Right lung (tissue), 10 donors: ENCODE measurements at places on chromosomes 12 and 14.
A peak's percentile ranks its signal among the peaks of the same experiment; 100 is the strongest.

- no peak for DNase-seq
Observed at GRCh38 chr12:117674313-117674712, 294.5 kb downstream of the KSR2 start.

DNA sequence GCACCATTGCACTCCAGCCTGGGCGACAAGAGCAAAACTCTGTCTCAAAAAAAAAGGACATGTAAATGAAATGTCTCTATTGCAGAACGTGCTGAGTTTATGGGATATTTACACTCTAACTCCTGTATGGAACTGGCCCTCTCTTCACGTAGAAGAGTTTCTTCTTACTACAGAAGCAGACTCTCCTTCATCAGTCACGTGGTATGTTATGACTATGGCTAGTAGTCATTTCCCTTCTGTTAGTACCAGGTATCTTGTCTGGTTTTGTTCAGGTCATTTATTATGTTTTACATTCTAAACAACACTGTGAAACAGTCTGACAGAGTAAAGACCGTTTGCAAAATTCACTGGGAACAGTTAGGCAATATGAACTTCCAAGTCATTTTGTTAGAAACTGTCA is 20.3 kb downstream of the KNTC1 start:
- no peak for DNase-seq

- no peak for DNase-seq
Observed at GRCh38 chr14:90274808-90275457, 18.6 kb downstream of the PSMC1 start.

GRCh38 chr12:130847112-130847511 is 8.1 kb upstream of the STX2 start:
- no peak for DNase-seq

- DNase-seq = no peak
Observed at GRCh38 chr12:104317538-104318210, 14.1 kb downstream of the EID3 start.

DNA sequence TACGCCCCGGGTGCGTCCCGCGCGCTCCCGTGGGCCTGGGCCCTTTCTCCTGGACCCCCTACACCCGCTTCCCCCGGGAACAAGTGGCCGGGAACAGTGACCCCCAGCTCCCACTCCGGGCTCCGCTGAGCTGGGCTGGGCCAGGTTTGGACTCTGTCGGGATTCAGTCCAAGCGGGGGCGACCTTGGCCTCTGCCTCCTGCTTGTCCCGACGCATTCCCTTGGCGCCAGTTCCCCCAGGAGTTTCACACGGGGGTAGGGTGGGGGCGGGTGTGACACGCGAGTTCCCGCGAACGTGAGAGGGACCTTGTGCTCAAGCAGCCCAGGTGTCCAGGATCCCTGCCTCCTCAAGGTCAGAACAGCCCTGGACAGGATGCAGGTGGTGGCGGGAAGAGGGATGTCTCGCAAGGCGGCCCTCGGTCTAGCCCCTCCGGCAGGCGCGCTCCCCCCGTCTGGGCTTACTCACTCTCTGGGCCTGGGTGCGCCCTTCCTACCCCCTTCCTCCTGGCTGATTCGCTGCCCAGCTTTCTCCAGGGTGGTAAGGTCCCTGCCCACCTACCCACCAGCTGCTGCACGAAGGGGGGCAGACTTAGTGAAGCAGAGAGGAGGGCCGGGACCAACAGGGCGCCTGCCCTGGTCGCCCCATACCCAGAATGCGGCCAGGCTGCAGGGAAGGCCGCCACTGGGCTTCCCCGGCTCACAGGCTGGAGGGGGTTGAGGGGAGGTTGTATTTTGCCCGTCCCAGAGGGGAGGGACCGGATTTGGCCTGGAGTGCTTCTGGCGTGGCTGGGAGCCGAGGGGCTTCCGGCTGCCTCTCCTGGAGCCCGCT is 862 bp downstream of the CRIP2 start:
- peak; percentile 75 for DNase-seq

DNA sequence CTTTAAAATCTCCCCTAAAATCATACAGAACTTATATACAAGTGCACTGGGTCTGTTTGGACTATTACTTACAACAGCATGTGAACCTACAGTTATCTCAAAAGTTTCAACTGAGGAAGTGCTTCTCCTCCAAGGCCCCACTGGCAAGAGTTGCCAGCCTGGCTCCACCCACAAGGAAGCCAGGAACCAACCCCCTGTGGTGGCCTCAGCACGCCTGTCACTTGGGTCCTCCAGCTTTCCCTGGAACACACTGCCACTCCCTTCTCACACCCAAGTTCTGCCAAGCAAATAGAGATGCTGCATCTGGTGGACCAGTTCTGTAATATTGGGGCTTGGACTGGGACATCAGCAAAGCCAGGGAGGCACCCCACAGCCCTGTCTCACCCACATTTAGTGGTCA is 115.4 kb downstream of the GCH1 start:
- no peak for DNase-seq

- DNase-seq = no peak
Observed at GRCh38 chr14:44286201-44286600, 220.9 kb downstream of the FSCB start.

GRCh38 chr14:94382099-94382715 is 6.2 kb downstream of the SERPINA1 start:
- no peak for DNase-seq

DNA sequence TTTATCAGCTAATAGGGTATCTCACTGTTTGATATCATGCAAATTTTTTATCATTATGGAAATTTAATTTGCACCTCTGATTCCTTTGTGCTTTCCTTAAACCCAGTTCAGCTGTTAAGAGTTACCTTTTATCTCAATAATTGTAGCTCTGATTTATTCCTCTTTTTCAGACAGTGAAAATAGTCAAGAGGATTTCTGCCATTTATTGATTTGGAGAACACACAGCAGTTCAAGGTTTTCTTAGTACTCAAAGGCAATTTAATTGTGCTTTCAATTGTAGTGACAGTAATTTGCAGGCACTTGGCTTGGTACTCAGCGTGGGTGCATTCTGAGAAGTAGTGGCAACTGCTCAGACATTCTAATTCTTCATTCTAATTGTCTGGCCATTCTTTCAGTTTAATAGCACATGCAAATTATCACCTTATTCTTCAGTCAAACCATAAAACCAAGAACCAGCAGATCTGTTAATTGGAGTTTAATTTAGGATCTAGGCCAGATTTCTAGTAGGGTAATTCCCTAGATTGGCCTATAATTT is 709.3 kb downstream of the RPS29 start:
- no peak for DNase-seq

- DNase-seq = no peak
Observed at GRCh38 chr14:96105926-96106441, 66.8 kb downstream of the C14orf132 start.

- DNase-seq = no peak
Observed at GRCh38 chr14:68712703-68713370, 80.0 kb downstream of the ZFP36L1 start.

- DNase-seq = no peak
Observed at GRCh38 chr12:120495186-120495730, 655 bp upstream of the DYNLL1 start.

DNA sequence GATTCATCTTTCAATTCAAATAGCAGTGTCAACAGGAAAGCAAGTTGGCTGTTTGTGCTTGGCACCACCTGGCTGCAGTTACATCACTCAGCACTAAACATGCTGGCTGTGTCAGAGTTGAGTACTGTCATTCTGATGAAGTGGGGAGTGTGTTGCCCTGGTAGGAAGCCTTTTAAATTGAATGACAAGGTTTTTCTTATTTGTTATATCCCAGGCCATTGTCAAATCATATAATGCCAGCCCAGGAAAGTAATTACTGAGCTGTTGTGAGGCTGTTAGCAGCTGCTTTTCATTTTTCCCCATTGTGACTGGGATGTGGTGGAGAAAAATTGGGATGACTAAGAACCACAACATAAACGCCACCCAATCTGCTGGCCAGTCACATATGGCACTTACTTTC is 106.5 kb upstream of the PRKD1 start:
- DNase-seq = no peak

DNA sequence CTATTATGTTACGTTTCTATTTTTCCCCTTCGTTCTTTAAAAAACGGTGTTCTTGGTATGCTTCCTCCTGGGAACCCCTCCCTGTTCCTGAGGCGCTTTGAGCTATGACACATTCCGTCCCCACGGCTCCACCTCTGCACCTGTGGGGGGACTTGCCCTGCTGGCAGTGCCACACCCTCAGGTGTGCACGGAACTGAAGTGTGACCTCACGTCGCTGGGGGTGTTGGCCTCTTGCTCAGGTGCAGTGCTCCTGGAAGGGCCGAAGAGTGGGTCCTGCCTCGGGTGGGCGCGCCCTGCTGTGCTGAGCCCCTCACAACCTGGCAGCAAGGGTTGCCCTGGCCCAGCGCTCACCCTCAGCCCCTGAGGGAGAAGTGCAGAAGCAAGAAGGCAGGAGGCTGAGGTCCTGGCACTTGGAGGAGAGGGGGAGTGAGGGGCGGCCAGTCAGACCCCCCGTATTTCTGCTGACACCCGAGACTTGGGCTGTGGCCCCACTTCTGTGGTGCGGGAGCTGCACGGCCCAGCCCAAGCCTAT is 4.9 kb downstream of the AMN start:
- no peak for DNase-seq

DNA sequence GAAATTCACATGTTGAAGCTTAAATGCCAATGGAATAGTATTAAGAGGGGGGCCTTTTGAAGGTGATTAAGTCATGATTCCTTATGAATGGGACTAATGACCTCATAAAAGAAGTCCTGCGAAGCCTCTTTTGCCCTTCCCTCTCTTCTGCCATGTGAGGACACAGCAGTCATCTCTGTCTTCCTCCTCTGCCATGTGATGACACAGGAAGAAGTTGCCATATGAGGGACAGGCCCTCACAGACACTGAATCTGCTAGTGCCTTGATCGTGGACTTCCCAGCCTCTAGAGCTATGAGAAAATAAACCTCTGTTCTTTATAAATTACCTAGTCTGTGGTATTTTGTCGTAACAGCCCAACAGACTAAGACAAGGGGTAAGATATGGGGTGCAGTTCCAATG is 100.7 kb downstream of the VCPKMT start:
- no peak for DNase-seq

DNA sequence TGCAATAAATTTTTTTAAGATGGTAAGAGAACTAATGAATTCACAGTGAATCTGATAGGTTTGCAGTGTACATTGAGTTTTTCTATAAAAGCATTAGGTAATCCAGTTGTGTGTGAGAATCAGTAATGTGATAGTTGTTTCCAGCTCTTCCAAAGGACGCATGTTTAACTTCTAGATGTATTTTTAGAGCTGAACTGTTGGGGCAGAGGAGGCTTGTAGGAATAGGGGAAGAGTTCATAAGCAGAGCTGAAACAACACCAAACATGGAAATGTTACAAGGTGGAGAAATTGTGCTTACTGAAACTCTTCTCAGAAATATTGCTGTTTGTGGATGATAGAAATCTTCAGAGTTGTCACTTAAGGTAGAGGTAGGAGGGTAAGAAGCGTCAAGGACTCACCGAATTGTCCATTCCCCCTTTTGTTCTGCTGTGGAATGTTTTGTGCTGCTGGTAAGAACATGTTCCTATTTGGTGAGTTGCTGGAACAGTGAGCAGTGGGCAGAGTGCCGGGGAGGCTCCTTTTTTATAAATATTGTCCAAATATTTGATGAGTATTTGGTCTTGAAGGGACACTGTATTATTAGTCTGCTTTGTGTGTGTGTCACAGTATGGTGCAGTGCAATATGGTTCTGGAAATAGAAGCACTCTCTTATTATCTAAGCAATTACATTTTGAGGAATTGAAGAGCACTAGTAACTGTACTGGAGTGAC is 76.7 kb downstream of the ANO6 start:
- DNase-seq = no peak

DNA sequence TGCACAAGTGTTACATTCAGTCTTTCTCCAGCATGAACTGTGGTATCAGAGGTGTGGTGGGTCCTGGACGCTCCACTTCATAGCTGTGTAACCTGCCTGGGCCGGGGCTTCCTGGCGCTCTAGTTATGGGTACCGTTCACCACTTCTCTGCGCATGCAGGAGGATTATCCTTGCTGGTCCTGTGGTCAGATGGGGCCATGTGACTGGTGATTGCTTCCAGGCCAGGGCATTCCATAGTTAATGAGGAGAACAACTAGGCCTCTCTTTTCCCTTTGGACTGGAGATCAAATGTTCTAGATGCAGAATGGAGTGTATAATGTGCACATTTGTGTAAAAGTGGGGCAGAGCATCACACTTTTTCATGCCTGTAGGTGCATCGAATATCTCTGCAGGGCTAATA is 444.0 kb downstream of the AACS start:
- DNase-seq = no peak

DNA sequence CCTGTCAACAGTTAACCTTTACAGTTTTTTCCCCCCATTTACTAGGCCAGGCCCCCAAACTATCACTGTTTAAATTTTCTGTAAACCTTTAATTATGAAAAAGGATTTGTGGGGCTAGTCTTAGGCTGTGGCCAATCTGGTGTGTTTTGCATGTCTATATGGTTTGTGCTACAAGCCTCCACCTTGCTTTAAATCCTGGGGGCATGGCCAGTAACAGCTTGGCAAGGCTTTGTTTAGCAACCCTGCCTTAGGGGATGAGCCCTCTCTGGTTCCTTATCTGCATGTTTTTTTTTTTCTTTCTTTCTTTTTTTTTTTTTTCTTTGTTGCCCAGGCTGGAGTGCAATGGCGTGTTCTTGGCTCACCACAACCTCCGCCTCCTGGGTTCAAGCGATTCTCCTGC is 102.7 kb downstream of the KCNMB4 start:
- no peak for DNase-seq

DNA sequence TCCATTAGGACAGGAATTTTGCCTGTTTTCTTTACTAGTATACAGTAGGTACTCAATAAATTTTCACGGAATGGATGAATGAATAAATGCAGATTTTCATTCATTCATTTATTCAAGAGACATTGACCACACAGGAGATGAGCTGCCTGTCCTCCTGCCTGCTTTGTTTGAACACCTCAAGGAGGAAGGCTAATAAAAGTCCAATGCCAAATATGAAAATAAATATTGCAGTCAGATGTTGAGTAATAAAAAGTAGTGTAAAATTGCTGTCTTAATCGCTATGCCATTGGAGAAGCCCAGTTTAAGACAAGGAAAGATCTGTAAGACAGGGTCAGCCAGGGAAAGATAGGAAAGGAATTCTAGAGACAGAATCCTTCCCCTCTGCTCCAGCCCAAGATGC is 47.4 kb downstream of the DYRK2 start:
- no peak for DNase-seq

DNA sequence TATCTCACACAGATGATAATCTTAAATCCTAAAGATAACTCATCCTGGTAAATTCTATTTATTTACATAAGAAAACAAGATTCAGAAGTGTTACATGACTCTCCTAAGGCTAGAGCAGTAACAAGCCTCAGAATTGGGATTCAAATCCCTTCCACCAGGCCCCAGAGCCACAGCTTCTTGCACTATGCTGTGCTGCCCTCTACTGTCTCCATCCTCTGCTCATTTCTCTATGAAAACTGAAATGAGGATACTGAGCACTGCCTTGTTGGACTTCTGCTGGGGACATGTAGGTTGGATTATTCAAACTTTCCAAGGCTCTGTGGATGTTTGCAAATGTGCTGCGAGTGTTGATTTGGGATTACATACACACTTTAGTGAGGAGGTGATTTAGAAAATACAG is 23.5 kb upstream of the C12orf50 start:
- DNase-seq = no peak

DNA sequence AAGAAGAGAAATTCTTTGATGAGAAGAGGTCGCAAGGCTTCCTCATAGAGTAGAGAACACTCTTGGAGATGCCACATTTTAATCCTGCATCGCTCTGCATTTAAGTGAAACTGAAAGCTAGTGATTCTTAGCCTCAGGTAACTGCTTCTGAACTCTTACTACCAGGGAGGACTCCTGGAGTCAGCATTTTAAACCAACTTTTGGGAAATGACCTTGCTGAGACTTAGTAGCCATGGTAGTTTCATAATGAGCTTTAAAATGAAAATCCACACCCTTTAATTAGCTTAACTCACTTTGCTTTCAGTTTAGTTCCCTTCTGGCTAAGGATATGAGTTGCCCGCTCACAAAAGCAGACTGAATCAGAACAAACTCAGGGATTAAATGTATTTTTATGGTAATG is 80.3 kb downstream of the SYNE2 start:
- DNase-seq = no peak
